Stimulated activated CD8-positive, alpha-beta memory T cell treated with anti-CD3 and anti-CD28 coated beads, Interleukin-7, amount 100 ng/mL, for 48 hours (primary cell): ENCODE measurements at places on chromosomes 13 and 19.

DNA sequence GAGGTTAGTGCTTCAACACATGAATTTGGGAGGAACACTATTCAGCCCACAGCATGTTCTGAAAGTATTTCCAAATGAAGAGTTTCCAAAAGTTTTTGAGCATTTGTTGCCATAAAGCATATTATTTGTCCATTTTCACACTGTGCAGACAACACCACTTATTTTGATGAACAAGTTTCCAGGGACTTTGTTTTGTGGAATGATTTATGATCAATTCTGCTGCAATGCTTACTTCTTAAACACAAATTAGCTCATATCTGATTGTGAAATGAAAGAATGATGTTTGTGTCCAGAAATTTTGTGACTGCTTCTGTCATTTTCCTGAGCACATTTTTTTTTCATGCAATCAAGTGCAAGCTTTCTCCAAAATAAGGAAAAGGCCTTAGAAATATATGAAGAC lies 205.3 kb downstream of the RAP2A start:
- DNase-seq, result no peak

DNA sequence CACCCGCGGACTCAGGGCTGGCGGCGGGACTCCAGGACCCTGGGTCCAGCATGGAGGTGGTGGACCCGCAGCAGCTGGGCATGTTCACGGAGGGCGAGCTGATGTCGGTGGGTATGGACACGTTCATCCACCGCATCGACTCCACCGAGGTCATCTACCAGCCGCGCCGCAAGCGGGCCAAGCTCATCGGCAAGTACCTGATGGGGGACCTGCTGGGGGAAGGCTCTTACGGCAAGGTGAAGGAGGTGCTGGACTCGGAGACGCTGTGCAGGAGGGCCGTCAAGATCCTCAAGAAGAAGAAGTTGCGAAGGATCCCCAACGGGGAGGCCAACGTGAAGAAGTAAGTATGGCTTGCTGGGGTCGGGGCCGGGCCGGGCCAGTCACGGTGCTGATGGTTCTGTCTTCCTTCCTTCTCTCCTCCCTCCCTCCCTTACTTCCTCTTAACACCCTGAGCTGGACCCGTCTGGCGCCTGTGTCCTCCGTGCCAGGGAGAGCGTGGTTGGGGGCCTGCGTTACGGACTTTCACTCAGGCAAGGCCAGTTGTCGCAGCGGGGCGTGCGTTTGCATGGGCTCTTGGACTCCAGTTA lies 1.4 kb downstream of the STK11 start:
- DNase-seq, result no peak

GRCh38 chr13:50452756-50453155 lies 390.7 kb downstream of the DLEU7 start:
- no peak for DNase-seq

DNA sequence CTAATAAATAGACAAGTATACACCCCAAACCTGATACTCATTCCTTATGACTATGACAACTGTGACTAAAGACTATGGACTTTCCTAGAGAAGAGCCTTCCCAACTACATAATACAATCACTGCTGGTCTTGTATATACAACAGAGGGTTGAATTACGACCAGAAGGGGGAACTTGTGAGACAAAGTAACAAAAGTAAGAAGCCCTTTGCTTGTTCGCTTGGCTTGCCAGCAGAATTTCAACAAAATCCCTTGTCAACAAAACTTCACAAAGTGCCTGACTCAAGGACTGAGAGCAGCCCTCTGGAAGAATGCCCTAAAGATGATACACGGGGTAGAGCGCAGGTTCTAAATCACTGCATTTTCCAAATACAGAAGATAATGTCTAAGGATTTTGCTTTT lies 99.4 kb downstream of the WASF3 start:
- DNase-seq, result no peak

DNA sequence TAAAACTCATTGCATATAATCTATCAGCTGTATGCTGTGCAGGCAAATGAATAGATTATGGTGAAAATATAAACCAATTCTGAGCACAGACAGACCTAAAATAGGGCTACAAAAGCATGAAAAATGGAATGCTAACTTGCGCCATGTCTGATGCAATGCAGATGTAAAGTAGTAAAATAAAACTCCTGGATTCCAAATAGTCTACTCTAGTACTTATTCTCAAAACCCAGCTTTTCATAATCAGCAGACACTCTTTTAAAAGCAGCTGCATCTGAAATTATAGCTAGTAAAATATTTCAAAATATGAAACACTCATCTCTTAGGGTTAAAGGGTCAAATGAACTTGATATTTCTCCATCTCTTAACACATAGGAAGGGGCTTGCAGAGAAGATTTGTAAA lies 4.7 kb upstream of the POMP start:
- DNase-seq, result no peak

- no peak for DNase-seq
Measured at GRCh38 chr19:45094137-45094536, 1.2 kb downstream of the PPP1R37 start.

GRCh38 chr19:48935864-48936263 lies 2.4 kb downstream of the DHDH start:
- DNase-seq, result no peak

- DNase-seq, result no peak
Measured at GRCh38 chr19:1311543-1312091, 25.9 kb downstream of the EFNA2 start.

DNA sequence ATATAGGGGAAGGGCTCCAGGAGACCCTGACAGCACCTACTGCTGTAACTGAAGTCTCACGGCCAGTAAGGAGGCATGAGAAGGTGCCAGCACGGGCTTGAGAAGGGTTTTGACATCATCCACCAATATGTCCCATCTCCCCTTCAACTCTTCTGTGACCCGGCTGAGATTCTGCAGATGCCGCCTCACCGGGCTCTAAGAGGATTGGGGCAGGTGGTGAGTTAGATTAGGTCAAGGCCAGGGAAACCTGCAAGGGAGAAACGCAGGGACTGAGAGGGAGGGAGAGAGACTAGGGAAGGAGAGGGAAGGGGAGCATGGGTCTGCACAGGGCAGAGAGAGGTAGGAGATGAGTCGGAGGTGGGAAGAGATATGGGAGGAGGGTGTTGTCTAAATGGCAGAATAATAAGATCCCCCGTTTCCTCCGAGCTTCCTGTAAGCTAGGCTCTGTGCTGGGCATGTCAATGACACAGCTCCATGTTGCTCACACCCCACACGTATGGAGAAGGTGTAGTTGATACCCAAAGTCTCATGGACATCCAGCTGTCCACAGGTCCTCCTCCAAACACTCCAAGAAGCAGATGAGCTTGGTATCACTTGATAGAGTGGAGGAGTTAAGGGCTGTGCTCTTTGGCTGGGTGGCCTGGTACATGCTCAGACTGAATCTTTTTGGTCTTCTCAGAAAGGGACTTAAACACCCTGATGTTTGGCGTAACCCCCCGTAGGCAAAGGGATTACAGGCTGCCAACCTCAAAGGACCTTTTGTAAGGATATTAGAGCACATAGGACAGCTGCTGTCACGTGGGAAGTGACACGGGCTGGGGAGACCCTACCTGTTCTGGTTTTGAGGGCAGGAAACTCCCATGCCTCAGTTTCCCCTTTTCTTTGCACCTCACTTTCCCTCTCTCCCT lies 6.1 kb downstream of the TPRX1 start:
- no peak for DNase-seq

GRCh38 chr13:99717959-99718674 lies 216.8 kb downstream of the TM9SF2 start:
- DNase-seq, result no peak

- DNase-seq, result no peak
Measured at GRCh38 chr13:47897411-47898050, 103.5 kb downstream of the SUCLA2 start.

DNA sequence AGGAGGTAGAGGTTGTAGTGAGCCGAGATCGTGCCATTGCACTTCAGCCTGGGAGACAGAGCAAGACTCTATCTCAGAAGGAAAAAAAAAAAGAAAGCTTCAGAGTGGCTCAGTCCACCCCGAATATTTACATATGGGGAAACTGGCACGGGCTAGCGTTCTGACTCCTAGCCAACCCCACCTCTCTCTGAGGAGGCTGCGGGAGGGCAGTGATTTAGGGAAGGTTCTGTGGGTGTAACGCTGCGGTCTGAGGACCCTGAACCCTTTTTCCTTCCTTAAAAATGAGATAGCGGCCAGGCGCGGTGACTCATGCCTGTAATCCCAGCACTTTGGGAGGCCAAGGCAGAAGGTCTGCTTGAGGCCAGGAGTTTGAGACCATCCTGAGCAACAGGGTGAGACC lies 5.0 kb downstream of the LRRC25 start:
- DNase-seq, result no peak

- no peak for DNase-seq
Measured at GRCh38 chr13:76116751-76117360, 480.7 kb downstream of the LMO7 start.

- DNase-seq, result no peak
Measured at GRCh38 chr13:49082653-49083536, 107.2 kb downstream of the FNDC3A start.

- no peak for DNase-seq
Measured at GRCh38 chr19:919199-920050, 2.3 kb downstream of the KISS1R start.

GRCh38 chr13:110512198-110512740 lies 49.3 kb downstream of the RAB20 start:
- no peak for DNase-seq

DNA sequence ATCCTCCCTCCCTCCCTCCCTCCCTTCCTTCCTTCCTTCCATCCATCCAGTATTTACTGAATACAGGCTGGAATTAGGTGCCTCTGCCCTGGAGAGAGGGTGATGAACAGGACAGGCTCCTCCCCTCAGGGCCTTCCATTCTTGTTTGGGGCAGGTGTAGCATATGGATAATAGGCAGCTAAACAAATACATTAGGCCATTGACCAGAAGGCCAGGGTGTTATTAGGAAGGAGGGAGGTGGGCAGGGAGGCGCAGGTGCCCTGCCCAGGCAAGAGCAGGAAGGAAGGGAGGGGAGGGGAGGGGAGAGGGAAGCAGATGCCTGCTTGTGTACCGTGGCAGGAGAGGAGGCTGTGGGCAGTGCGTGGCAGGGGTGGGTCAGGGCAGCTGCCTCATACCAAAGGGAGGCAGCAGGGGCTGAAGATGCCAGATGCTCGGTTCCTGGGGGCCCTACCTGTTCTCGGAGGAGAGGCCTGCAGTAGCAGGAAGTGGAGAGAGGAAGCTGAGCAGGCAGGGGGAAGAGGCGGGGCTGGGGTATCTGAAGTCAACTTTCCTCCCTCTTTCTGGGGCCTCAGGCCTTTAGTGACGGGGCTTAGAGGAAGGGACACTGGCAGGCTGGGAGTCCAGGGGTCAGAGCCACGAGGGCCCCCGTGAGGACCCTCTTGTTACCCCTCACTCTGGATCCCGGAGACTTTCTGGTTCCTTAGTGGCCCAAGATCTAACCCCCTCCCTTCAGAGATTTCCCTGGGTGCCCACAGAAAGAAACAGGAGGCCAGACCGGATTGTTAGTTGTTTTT lies at the start of gene RINL:
Gene RINL (minus strand): TSS at position 495 of the 794 bp plus-strand sequence. CDS start 1,533 bp downstream, outside the sequence.
- peak; percentile 33 for DNase-seq

DNA sequence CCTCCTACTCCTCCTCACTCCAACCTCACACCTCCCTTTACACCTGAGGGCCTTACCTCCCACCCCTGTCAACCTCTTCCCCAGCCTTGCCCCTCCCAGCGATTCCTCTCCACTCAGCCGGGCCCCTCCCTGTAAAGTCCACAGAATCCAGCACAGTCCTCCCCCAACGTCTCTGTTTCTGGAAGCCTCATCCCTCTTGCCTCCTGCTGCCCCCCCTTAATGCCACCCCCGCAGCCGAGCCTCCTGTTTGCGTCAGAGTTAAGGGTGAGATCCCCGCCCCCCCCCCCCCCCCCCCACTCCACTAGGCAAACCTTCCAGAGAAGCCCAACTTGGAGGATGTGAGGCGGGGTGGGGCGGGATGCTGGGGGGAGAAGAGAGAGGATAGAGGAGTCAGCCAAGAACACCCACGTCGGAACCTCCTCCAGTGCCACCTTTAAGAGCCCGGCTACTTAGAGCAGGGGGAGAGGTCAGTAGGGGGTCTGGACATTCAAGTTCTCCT lies 2.1 kb downstream of the UNC13A start:
- no peak for DNase-seq

DNA sequence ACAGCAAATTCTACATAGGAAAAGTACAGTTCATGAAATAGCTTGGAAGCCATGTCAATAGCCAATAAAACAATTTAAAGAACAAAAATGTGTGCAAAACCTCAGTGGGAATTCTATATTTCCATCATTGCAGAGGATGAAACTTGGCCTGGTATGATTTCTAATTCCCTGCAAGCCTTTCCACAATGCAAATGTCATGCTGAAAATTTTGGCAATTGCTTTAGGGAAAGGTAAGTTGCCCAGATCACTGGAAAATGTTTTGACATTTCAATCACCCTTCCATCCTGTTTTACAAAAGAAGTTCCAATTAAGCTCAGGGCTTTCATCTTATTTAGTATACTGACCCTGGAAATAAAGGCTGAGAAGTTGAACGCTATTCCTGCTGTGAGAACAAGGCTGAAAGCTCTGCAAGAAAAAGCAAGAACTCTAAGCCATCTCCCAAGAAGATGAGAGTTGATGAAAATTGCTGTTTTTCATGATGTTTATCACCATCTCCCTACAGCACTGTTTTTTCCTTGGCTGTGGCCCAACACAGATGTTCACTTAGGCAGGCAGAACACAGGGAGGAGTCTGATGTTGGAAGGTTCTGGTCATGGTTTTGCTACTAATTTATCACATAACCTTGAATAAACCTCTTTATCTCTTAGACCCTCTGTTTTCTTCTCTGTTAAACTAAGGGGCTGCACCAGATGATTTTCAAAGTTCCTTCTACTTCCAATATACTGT lies 263.7 kb downstream of the KCTD12 start:
- no peak for DNase-seq

DNA sequence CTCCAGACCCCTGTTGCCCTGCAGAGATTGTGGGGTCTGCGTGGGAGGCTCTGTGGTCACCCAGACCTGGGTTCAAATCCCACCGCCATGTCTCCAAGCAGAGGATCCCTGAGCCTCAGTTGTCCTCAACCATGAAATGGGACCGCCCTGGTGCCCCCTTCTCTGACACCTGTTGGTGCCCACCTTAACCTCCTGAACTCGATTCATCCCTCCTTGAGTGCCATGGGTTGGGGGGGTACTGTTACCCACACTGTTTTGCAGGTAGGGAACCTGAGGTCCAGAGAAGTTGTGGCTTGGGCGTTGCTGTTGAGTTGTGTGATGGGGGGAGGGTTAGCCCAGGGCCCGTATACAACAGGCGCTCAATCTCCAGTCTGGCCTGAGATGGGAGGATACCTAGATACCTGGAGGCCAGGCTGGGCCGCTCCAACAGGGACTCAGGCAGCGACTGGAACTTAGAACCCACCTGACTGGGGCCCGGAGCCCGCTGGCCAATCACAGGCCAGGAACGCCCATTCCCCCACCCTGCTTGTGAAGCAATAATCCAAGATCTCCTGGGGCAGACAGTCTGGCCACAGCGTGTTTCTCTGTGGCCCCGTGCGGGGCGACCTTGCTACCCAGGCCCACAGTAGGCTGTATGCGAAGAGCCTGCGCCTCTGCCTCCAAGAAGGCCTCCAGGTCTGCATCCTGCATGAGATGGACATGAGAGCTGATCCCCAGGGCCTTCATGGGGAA lies 2.8 kb downstream of the ARID3A start:
- DNase-seq, result no peak
